Mucosa of gallbladder (tissue), 1 donor: ENCODE measurements at places on chromosomes 2 and 18.
A peak's percentile ranks its signal among the peaks of the same experiment; 100 is the strongest.

DNA sequence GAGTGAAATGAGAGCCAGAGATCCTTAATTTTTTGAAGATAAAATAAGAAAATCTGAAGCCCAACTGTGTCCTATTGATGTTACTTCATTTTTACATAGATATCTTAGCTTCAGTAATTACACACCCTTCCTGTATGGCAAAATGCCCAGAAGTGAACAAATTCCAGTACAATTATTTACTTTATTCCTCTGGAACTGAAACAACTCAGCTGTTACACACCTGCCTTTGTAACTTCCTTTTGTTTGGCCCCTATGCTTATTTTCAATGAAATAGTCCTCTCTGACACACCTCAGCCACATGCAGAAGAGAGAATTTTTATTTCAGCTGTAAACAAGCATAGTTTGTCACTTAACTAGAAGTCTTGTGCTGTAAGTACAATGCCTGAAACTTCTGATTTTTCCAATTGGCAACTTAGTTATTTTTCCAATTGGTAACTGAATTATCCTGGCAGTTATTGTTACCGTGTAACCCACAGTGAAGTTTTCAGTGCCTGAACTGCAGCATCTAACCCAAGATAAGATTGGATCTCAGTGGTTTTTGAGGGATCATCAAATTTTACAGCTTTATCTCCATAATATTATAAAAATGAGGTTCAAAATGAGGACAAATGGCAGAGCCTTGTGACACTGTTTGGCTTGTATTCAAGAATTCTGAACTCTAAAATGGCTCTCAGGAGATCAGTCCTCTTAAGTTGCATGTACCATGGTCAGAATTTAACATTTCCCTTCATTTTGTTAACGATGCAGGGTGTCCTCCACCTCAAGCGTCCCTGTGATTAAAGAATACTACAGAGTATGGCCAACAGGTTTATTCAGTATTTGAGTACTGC is 82.6 kb downstream of the PKP4 start:
- peak; percentile 54 for DNase-seq

- no peak for DNase-seq
Measured at GRCh38 chr2:219634951-219635751, 7.7 kb downstream of the SLC4A3 start.

GRCh38 chr2:230929381-230930148 is 4.5 kb upstream of the GPR55 start:
- DNase-seq = no peak

DNA sequence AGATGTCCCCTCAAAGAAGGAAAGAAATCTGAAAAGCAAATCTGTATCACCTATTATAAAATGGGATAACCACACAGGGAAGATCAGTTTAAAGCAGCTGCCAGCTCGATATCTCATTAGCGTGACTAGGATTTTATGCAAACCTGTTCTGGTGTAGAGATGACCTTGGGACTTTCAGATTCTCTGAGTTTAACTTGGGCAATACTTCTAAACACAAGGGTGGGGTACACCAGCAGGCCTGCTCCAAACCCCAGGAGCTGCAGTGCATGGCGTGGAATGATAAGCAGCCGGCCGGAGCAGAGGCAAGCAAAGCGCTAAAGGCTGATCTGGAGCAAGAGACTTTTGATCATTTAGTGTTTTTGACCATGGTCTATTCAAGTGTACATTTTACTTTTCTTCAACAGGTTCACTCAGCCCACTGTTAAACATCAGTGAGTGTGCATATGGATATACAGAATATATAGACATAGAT is 4.7 kb downstream of the SERTAD2 start:
- DNase-seq = no peak

DNA sequence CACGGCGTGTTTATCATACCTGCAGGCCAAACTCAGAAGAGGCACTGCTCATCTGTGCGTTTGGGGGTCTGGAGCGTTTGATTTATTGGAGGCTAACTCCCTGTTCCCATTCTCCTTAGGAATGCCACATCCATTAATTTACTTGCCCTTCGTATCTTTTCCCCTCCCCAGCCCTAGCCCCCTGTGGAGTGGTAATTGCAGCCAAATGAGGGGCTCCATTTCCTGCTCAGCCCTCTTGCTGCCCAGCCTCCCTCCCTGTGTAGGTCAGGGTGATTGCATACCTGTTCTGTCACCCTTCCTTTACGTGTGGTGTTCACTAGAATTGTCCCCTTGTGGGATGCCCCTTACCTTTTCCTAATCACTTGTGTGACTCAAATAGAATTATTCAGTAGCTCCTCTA is 120.4 kb downstream of the MAP3K20 start:
- DNase-seq = no peak

DNA sequence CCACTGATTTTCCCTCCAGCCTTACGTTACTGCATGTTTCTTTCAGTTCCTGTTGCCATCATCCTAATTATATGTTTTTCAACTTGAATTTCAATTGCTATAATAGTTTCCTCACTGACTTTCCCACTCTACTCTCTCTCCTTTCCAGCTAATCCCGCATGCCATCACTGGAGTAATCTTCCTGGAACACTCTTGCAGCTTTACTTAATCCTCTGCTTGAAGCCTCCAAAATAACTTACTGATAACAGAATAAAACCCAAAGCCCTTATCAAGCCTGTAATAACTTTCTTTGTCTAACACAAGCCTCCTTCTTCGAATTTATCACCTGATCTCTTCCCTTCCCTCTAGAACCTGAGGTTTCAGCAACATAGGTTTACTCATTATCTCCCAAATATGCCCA is 237.3 kb downstream of the LTBP1 start:
- DNase-seq = no peak

DNA sequence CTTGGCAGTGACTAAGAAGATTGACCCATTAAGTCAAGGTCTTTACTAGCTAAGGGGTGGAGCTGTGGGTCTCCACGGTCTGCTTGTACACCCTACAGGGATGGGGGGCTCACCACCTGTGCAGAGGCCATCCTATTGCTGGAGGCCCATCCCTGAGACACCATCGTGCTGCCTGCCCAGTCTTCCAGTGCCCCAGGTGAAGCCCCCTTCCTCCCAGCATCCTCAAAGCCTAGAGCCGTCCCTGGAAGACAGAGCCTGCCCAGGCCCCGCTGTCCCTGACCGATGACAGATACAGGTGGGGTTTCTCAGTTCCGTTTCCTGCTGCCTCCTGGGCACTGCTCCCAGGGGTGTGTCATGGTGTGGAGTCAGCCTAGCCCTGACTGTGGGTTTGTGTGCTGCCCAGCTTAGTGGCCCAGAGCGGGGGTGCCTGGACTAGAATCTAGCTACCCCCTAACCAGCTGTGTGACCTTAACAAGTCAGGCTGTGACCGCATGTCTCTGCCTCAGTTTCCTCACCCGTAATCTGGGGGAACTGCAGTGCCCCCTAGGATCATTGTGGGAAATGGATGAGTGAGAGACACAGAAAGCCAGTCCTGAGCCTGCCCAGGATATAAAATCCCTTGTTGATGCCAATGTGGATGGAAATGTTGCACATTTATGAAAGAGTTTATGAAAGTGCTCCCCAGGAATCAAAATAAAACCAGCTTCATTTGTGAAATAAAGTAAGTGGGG is 2.0 kb downstream of the OTOS start:
- DNase-seq = no peak

DNA sequence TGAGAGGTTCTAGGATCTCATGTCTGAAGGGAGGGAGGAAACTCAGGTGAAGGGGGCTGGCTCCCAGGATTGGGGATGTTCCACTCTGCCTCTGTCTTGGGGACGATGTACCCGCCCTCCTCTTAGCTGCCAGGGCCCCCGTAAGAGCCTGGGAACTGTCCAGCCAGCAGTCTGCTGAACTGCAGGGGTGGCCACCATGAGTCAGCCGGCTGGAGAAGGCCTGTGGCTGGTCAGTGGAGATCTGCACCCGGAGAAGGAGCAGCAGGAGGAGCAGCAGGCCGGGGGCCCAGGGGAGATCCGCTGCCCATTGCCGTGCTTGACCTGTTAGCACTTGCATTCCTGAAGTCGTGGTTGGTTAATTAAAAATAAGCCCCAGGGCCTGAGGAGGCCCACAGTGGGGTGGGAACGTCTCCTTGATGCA is 180.3 kb downstream of the TFCP2L1 start:
- DNase-seq = no peak

- DNase-seq = no peak
Measured at GRCh38 chr18:76317136-76317535, 177.9 kb downstream of the ZNF516 start.

DNA sequence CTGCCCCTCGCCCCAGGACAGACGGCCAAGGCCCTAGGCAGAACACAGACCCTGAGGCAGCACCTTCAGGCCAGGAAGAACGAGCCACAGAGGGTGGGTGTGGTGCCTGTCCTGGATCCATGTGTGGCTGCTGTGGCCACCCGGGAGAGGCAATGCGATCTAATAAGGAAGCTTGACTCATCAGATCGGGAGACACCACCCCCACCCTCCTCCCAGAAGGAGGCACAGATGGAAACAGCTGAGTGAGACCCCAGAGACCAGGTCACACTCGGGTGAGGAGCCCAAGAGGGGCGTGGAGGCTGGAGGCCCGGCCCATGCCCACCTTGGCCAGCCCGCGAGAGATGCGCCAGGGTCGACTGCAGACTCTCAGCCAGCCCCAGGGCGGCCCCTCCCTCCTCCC is 20.3 kb downstream of the KCNG2 start:
- DNase-seq = no peak

- DNase-seq = no peak
Measured at GRCh38 chr2:19785447-19785846, 116.3 kb downstream of the TTC32 start.

- no peak for DNase-seq
Measured at GRCh38 chr18:3984163-3984757, 470.8 kb downstream of the DLGAP1 start.

DNA sequence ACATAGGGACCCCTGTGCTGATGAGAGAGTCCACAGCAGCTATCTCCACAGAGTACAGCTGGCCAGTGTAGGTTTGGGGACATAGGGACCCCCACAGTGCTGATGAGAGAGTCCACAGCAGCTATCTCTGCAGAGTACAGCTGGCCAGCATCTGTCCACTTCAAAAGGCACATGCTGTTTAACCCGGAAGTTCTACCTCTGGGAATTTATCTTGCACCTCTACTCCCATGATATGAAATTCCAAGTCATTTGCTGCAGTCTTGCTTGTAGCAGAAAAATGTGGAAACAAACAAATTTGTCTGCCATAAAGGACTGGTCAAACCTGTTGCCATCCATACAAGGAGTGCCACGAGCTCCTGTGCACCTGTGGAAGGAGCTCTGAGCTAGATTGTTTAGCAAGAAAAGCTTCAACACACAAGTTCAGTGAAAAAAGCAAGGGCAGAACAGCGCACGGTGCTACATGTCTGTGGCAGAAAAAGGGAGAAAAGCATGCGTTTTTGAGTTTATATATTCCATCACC is 33.1 kb downstream of the LRRFIP1 start:
- no peak for DNase-seq

DNA sequence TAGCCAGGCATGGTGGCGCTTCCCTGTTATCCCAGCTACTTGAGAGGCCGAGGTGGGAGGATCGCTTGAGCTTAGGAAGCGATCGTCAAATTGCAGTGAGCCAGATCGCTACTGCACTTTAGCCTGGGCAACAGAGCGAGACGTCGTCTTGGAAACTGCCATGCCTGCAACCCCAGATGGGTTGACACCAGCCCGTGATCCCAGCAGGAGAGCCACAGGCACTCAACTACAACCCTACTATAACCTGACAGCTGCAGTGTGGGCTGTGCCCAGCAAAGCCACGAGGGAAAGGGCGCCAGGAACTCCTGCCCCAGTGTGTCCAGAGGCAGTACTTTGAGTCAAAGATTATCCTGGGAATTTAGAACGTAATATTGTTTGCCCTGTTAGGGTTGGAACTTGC is 85.6 kb downstream of the SS18 start:
- DNase-seq = no peak

DNA sequence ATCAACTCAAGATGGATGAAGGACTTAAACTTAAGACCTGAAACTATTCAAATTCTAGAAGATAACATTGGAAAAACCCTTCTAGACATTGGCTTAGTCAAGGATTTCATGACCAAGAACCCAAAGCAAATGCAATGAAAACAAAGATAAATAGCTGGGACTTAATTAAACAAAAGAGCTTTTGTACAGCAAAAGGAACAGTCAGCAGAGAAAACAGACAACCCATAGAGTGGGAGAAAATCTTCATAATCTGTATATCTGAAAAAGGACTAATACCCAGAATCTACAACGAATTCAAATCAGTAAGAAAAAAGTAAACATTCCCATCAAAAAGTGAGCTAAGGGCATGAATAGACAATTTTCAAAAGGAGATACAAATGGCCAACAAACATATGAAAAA is 171.2 kb downstream of the ERBB4 start:
- no peak for DNase-seq

DNA sequence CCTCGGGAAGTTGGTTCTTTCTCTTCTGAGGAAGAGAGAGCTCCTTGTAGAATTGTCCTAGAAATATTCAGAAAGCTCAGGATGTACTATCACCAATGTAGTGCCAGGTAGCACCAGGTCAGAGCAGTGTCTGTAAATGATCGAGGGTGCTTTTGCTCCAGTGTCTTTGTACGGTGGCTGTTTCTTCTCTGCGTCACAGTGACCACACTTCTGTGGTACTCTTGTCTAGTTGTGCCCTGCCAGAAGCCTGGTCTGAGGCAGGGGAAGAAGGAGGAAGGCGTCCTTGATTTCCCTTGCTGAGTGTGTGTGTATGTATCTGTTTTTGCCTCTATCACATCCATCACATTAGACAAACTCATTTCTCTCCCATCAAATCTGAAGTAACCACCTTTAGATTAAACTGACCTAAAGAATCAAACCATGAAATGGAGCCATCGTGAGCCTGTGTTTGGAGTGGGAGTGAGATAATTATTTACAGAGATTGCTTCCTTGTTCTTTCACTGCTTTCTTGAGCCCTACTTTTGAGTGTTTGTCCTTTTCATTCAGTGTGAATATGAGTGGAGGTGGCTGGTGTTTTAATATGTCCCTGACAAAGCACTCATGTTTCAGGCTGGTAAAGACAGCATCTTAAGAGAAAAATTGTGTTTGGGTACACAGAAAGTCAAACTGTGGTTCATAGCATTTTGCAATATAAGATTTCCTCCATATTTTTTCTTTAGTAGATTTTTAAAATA is 97.2 kb downstream of the ACOXL start:
- DNase-seq = no peak

- DNase-seq = no peak
Measured at GRCh38 chr18:45464619-45465018, 150.7 kb upstream of the SLC14A2 start.

DNA sequence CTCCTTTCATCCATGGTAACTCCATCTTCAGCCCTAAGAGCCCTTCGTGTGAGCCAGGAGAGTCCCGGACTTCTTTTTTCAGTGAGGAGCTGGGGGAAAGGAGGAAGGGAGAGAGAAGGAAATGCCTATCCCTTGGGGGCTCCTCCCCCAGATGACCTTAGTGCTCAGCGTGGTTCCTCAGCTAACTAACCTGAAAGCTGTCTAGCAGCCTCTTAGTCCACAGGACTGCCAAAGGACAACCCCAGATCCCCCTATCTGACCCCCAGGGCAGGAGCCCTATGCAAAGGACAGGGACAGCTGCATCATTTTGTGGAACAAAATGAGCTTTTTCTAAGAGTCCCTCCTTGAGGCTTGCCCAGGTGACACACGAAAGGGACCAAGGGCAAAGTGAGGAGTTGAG is 7.9 kb downstream of the SPR start:
- DNase-seq = no peak
